ENCODE measurements at places on chromosomes 3 and 15.
A peak's percentile ranks its signal among the peaks of the same experiment; 100 is the strongest.

GRCh38 chr3:185779461-185779860, 45.4 kb downstream of the IGF2BP2 start:
- no peak for DNase-seq

GRCh38 chr3:151410891-151411559, 26.5 kb upstream of the P2RY12 start:
- DNase-seq, result no peak

DNA sequence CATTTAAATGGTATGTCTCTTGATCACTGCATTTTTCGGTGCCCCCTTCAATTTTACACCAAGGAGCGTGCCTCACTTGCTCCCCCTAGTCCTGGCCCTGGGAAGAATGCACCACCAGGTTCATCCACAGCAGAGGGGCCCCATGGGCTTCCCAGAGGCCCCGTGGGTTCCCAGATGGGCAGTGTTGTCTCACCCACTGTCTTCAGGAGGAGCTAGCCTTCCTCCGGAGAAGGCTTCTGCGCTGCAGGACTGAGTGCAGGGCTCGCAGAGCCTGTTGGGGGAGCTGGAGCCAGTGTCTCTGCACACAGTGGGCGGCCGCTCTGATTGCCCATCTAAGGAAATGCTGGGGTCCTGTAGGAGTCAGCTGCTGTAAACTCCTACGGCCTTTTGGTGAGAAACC, 45.9 kb downstream of the POLR2M start:
- DNase-seq, result no peak

- no peak for DNase-seq
These were observed 13.2 kb upstream of the SLC2A2 start for GRCh38 chr3:171039674-171040073.

GRCh38 chr15:79677241-79677640, 219.6 kb downstream of the MTHFS start:
- DNase-seq, result no peak

GRCh38 chr3:190385731-190386688, 2.0 kb upstream of the CLDN16 start:
- peak; percentile 92 for DNase-seq

- DNase-seq, result no peak
These were observed 166.4 kb upstream of the ROPN1 start for GRCh38 chr3:124158168-124158881.

DNA sequence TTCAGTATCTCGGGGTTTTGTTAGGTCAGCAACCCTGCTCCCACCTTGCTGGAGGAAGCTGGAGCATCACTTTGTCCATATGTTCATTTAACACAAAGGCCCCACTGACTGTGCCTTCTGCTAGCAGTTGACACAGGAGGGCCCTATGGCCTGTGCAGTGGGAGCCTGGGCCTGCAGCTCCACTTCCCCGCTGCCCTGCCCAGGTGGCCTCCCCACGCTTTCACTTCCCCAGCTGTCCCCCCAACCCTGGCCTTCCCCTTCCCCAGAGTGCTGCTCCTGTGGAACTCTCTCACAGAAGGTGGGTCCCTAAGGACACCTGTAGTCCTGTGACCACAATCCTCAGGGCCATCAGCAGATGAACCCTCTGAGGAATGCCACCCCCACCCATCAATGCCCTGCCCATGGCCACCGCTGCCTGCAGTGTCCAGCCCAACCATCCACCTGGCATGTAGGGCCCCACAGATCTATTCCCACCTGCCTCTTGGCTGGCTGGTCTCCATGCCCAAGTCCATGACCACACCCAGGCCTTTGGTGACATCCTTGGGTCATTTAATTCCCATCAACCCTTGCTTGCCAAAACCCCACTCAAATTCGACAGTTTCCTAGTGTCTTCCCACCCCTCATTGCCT, 13.5 kb downstream of the TBC1D21 start:
- DNase-seq, result no peak

DNA sequence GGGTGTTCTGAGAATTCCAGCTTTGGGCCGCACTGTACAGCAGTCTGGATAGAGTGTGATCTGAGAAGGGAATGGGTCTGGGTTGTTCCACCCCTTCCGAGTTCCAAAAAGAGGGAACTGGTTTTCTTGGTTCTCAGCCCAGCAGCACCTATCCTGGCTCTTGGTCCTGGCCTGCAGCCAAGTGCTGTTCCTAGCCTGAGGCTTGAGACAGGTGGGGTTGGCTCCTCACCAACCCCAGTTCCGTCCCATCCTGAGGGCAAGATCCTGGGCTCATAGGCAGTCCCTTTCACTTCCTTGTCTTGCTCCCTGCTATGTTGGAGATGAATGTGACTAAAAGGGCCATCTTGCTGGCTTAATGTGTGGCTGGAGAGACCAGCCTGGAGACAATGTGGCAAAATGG, 15.2 kb downstream of the IVD start:
- no peak for DNase-seq
